Lung microvascular endothelial cell (primary cell): ENCODE measurements at places on chromosomes 13 and 19. TPM values are rescaled to one million over a fixed set of nuclear protein-coding genes. Genes with fewer than 3 reads are reported as not detected.
A peak's percentile ranks its signal among the peaks of the same experiment; 100 is the strongest.

Gene NOTCH3
- total RNA-seq = 0.20 and 0.65 TPM in 2 replicates

Gene ARRDC5
- under 0.01 TPM in 1 of 2 replicates, not detected in the other for total RNA-seq

Gene CLC
- not detected in 2 replicates for total RNA-seq

Gene ZNF43
- 5.0 and 10.5 TPM in 2 replicates for total RNA-seq

Gene GRK1
- total RNA-seq = not detected in 2 replicates

Gene C19orf18
- not detected in 2 replicates for total RNA-seq

Gene SLC17A7
- total RNA-seq = under 0.01 and 0.20 TPM in 2 replicates

Gene LRRC8E
- total RNA-seq = under 0.01 and 0.65 TPM in 2 replicates

Gene CGB2
- total RNA-seq = not detected in 2 replicates

DNA sequence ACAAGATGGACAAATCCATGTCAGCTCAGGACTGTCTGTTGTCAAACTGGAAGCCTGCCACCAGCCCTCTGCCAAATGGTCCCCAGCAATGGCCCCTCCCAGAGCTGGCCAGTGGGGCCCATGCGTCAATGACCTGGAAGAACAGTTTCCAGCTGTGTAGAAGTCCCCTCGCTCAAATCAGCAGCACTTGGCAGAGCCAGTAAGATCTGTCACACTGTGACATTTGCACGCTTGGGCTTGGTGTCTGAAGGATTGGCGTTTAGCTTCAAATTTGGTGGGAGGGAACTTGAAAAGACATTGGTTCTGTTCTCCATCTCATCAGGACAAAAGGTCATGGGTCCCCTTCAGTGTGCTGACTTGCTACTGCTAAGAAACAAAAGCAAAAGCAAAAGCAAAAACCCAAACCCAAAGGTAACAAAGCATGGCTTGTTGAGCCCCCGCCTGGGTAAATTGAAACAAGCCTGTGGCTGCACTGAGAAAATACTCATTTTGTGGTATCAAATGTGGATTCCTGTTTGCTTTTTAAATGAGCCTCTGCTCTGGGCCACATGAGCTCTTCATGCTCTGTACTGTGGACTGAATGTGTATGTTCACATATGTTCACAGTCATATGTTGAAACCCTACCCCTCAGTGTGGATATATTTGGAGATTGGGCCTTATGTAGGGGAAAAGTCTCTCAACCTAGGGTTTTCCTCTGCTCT, 253.6 kb upstream of the MAB21L1 start:
- no peak for DNase-seq

GRCh38 chr19:34676697-34677385, at the start of gene SCGB2B2:
Gene SCGB2B2, minus strand, starts transcription at chr19:34677159. Its CDS starts 82,596 bp downstream, at chr19:34594563.
- DNase-seq = no peak

DNA sequence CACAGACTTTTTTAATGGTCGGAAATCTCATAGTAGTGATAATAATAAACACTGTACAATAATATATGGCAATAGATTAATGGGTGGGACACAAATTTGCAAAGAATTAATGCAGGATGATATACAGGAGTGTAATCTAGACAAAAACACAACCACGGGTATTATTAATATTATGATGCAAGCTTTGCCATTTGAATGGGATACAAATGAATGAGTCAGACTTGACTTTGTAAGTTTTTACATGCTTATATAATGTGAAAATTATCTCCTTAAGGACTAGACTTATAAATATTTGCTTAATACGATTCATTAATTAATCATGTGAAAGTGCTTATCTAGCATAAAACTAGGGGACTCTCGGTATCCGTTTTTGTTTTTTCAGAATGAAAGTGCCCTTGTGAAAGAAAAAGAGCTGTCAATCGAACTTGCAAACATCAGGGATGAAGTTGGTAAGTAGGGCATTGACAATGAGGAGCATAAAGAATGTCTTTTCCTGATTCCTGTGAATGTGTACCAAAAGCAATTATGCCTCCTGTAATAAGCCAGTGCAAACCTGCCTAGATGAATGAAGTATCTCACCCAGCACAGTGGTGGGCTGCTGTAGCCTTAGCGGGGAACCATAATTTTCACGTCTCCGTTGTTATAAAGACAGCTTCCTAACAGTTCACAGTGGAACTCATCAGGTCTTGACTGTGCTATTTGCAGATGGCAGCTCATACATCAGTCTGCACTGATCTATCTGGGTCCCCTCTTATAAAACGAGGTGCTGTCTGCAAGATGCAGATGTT, 155.7 kb downstream of the SLC7A1 start:
- no peak for DNase-seq

- no peak for DNase-seq
Measured at GRCh38 chr13:28559636-28560259, 64.8 kb upstream of the FLT1 start.

DNA sequence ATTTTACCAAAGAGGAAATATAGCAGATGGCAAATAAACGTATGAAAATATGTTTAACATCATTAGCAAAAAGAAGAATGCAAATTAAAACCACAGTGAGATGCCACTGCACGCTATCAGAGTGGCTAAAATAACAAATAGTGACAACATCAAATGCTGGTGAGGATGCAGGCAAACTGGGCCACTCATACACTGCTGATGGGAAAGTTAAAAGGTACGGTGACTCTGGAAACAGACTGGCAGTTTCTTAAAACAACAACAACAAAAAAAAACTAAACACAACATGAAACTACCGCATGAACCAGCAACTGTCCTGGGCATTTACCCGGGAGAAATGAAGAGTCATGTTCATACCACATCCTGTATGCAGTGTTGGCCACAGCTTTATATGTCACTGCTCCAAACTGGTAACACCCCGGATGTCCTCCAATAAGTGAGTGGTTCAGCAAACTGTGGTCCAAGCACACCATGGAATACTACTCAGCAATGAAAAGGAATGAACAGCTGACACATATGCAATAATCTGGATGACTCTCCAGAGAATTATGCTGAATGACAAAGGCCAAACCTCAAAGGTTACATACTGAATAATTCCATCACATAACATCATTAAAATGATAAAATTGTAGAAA, 22.3 kb downstream of the EPS15L1 start:
- DNase-seq = no peak

DNA sequence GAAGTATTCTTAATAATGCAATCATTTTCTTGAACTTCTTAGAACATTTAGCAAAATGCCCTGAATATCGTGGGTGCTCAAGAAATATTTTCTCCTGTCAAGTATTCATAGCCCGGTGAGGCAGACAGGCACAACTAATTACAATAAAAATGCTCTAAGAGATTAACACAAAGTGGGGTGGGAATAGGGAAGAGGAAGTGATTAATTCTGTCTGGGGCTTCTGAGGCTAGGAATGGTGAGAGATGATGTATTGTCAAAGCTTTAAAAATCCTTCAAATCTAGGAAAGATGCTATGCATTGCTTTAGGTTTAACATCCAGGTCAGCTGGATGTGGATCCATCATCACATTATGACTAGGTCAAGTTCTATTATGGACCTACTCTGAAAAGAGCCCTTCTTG, 66.9 kb upstream of the POSTN start:
- no peak for DNase-seq

DNA sequence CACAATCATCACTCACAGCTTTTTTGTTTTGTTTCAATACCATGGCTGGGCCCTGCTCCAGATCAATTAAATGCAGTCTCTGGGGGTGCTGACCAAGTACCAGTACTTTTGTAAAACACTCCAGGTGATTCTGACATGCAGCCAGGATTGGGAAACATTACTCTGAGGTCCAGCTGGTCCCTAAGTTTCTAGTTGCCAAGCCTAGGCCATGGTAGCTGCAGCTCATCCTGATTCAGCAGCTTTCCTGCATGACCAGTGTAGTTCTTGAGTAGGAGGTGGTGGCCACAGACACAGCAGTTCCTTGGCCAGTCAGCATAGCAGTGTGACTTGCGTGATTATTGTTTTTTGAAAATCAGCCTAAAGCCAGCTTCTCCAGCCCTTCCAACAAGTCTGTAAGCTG, 859.1 kb downstream of the DIAPH3 start:
- DNase-seq = no peak

- DNase-seq = peak; percentile 99
Measured at GRCh38 chr19:48321622-48322591, 3.4 kb upstream of the EMP3 start.

GRCh38 chr13:109381546-109382180, 404.7 kb downstream of the IRS2 start:
- DNase-seq = peak; percentile 6

DNA sequence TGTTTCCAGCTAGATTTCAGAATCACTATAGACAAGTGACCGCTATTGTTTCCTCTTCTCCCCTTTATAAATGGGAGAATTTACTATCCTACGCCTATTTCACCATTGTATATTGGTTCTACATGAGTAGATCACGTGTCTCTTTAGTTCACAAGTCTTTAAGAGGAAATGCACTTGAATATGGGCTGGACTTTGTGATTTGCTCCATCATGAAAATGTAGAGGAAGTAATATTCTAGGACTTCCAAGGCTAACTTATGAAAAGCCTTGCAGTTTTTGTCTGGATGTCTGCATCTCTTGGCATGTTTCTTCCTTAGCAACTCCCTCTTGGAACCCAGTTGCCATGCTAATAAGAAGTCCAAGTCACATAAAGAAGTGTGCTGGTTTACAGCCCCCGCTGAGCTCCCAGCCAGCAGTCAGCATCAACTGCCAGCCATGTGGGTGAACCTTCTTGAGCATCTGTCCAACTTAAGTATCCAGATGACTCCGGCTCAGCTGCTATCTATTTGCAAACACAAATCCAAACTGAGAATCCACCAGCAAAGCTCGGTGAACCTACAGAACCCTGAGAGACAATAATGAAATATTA, 4.8 kb upstream of the FBXL3 start:
- DNase-seq = no peak

- DNase-seq = no peak
Measured at GRCh38 chr19:1992759-1993260, 22.7 kb downstream of the BTBD2 start.

- no peak for DNase-seq
Measured at GRCh38 chr13:80400164-80400864, 59.4 kb upstream of the SPRY2 start.
